ENCODE measurements at places on chromosomes 6 and 20.

GRCh38 chr20:32966382-32966781 is 37.9 kb downstream of the SUN5 start:
- no peak for DNase-seq

DNA sequence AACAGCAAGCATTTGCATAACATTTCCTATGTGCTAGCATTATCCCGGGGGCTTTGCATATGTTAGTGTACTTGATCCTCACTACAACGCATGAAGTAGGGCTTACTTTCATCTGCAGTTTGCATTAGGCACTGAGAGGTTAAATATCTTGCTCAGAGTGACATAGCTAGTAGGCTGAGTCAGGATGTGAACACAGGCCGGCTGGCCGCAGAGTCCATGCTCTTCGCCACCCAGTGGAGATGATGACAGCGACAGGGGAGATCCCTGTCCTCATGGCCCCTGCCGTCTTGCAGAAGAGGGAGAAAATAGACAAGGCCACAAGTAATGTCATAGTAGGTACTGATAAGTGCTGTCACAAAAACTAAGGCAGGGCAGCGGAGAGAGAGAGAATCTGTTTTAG is 46.9 kb downstream of the LYRM4 start:
- DNase-seq, result no peak

GRCh38 chr6:11974089-11974488 is 38.0 kb upstream of the HIVEP1 start:
- DNase-seq, result no peak

- DNase-seq, result no peak
Observed at GRCh38 chr6:109506314-109506713, 23.3 kb upstream of the ZBTB24 start.

- DNase-seq, result no peak
Observed at GRCh38 chr20:45950330-45950646, 15.8 kb downstream of the PCIF1 start.

DNA sequence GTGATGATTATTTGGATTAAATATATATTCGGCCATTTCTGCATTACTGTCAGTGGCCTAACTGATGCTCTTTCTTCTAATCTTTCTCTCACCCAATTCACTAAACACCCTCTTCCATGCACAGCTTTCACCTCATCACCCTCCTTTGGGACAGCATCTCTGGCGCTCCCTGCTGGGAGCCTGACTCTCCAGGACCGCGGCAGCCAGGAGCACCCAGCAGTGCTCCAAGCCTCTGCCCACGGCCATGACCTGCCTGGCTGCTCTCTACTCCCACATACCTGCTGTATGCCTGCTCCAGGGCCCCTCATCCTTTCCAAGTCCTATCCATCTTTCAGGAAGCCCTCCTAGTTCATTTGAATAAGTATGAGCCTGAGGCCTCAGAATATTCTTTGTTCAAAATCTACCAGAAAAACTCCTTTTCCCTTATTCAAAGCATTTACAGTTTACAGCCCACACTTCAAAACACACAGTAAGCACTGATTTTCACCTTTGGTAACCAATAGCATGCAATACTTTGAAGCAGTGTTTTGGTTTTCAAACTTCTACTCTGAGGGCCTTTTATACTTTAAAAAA is 15.2 kb downstream of the CTCFL start:
- no peak for DNase-seq
